A549 treated with ZK216348 at 1 μM for 4 hours (cell line): ENCODE measurements at places on chromosomes 7 and 10. TPM values are rescaled to one million over a fixed set of nuclear protein-coding genes. Genes with fewer than 3 reads are reported as not detected.

Gene CCL24
- total RNA-seq = not detected in 5 replicates

Gene NACAD
- total RNA-seq = 0.14 to 0.39 TPM (median 0.35 TPM) in 5 replicates

Gene NODAL
- total RNA-seq = not detected in 5 replicates

Gene MBL2
- not detected in 5 replicates for total RNA-seq

Gene OR2A1
- not detected in 5 replicates for total RNA-seq

Gene SCD
- 134 to 202 TPM (median 182 TPM) in 5 replicates for total RNA-seq

Gene ENTPD1
- total RNA-seq = 0.05 to 0.17 TPM in 2 of 5 replicates, not detected in the others

Gene DRGX
- not detected in 5 replicates for total RNA-seq

Gene EXOC6
- 9.5 to 16.8 TPM (median 16.1 TPM) in 5 replicates for total RNA-seq

Gene NXPH1
- not detected in 5 replicates for total RNA-seq

Gene ITPRID1
- total RNA-seq = not detected in 5 replicates

Gene ANK3
- total RNA-seq = 0.28 to 0.87 TPM (median 0.63 TPM) in 5 replicates

Gene MTERF1
- total RNA-seq = 10.1 to 15.2 TPM (median 12.7 TPM) in 5 replicates

Gene PTER
- total RNA-seq = 10.5 to 18.9 TPM (median 15.3 TPM) in 5 replicates
